SJSA1 (cell line): ENCODE measurements at places on chromosomes 13 and 19. TPM values are rescaled to one million over a fixed set of nuclear protein-coding genes. Genes with fewer than 3 reads are reported as not detected.

FGF14 gene
- total RNA-seq, result not detected in 2 replicates

DNA sequence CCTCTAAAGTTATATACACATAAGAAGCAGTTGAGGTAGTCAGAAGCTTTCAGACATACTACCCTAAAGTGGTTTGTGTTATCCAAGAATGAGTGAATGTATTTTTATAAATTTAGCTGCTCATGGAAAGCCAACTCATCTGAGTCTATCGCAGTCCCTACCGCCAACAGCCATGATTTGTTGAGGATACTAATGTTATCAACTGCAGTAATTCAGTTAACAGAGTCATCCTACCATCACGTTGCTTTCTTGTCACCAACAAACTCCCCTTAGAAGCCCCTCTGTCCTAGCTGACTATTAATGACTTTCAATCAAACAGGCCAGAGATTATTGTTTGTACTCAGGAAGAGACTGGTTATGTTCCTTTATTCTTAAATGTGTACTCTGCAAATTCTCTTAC is 169.9 kb downstream of the DCT start:
- DNase-seq, result no peak

VPS36 gene
- 33.1 and 42.3 TPM in 2 replicates for total RNA-seq

CASP14 gene
- not detected in 2 replicates for total RNA-seq

PSG11 gene
- not detected in 2 replicates for total RNA-seq

DNA sequence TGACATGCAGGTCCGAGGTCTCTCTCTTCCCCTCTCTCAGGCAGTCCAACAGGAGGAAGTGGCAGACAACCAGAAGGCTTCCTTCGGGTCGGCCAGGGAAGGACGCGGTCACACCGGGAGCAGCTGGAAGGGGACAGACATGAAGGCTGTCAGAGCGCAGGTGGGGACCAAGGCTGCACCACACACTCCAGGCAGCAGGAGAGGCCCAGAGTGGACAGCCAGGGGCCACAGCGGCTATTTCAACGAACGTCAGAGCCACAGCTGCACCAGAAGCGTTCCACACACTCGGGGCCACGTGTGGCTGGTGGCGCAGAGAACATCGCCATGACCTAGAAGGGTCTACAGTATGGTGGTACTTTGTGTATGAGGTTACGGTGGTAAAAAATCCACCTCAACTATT is 16.0 kb upstream of the SLC39A3 start:
- no peak for DNase-seq

- DNase-seq, result no peak
Measured at GRCh38 chr19:14775869-14776586, 2.3 kb downstream of the ADGRE2 start.

GRCh38 chr13:38602266-38602665 is 84.6 kb upstream of the FREM2 start:
- no peak for DNase-seq

FUT1 gene
- not detected in 2 replicates for total RNA-seq

DNA sequence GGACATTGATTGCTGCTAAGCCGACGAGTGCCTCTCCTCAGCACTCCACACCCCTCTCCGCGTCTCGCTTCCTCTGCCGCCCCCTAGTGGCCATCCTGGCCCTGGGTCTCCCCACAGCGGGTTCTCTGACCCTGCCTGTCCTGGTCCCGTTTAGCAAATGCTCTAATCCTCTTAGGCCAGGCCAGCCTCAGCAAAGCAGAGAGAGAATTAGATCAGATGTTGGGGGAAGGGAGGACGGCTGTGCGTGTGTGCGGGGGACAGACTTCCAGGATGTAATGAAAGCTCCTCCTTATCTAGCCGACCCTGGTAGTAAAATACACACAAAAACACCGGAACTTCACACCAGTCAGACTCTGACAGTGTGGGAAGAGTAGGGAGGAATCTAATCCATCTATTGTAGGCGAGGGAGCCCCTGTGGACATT is 4.5 kb downstream of the TPRX2 start:
- peak; percentile 54 for DNase-seq

DNA sequence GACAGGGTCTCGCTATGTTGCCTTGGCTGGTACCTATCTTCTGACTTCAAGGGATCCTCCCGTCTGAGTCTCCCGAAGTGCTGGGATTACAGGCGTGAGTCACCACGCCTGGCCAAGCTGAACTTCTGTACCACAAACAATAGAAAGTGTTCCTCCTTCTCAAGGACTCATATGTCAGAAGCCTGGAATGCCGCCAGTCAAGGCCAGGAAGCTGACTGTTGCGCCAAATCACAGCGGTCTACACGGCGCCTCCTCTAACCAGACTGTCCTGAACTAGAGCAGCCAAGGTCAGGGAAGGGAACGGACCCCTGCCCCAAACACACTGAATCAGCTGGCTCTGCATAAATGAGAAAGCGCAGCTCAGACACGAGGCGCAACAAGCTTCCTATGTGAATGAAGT is 14.6 kb downstream of the RAB20 start:
- peak; percentile 100 for DNase-seq

- no peak for DNase-seq
Measured at GRCh38 chr13:94784066-94784465, 71.7 kb upstream of the SOX21 start.

ZNF77 gene
- 4.5 and 5.6 TPM in 2 replicates for total RNA-seq

GRCh38 chr13:28866932-28867331 is 46.8 kb downstream of the MTUS2 start:
- DNase-seq, result no peak

ZNF112 gene
- total RNA-seq, result 4.7 and 7.1 TPM in 2 replicates

- DNase-seq, result no peak
Measured at GRCh38 chr19:16945364-16945714, 56.5 kb downstream of the F2RL3 start.

DNA sequence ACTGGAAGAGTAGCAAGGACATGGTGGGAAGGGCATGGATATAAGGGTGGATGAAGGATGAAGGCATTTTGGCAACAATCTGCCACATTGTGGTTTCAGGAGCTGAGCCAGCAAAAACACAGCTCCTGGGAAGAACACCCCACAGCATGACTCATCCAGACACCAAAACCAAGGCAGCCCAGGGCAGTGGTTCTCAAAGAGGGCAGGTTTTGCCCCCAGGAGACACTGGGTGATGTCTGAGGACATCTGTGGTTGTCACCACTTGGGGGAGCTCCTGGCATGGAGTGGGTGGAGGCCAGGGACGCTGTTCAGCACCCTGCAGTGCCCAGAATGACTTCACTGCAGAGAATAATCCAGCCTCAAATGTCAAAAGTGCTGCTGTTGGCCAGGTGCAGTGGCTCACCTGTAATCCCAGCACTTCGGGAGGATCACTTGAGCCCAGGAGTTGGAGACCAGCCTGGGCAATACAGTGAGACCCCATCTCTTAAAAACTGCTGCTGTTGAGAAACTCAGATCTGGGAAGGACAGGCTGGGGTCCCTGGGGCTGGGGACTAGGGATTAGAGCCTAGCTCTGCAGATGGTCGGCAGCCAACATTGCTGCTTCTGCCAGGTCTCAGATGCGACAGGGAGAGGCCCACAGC is 16.1 kb downstream of the ZFR2 start:
- peak; percentile 88 for DNase-seq

GRCh38 chr19:5821521-5822180 is 16.8 kb downstream of the NRTN start:
- DNase-seq, result no peak

- no peak for DNase-seq
Measured at GRCh38 chr19:10226021-10226375, 5.1 kb downstream of the S1PR2 start.

DNA sequence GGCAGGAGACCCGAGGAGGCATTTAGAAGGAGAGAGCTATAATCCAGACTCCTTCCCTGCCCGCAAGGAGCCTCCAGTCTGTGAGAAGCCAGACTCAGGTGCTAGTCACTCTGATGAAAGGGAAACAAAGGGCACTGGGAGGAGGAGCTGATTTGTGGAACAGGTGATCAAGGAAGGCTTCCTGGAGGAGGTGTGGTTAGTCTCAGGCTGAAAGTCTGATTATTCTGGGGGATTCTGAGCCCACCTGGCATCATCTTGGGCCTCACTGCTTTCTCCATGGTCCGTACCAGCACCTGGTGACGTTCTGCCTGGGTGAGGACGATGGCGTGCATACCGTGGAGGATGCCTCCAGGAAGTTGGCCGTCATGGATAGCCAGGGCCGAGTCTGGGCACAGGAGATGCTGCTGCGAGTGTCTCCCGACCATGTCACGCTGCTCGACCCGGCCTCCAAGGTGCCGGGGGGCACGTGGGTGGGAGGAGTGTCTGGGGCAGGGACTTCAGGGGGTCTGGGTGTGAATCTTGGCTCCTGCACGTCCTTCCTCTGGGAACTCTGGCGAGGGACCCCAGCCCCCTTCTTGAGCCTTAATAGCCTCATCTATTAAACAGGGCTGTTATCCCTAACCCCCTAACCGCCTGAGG is 3.9 kb downstream of the EPS8L1 start:
- DNase-seq, result no peak

SMG9 gene
- total RNA-seq, result 9.4 and 29.9 TPM in 2 replicates

- no peak for DNase-seq
Measured at GRCh38 chr19:14479975-14480699, 5.0 kb upstream of the PTGER1 start.

- peak; percentile 3 for DNase-seq
Measured at GRCh38 chr13:74443631-74444030, 309.4 kb upstream of the KLF12 start.

GRCh38 chr13:24995225-24995804 is 100.6 kb upstream of the PABPC3 start:
- DNase-seq, result peak; percentile 59

GRCh38 chr13:30895773-30896172 is 10.3 kb upstream of the MEDAG start:
- peak; percentile 67 for DNase-seq

FXYD5 gene
- 32.9 and 42.6 TPM in 2 replicates for total RNA-seq

DNA sequence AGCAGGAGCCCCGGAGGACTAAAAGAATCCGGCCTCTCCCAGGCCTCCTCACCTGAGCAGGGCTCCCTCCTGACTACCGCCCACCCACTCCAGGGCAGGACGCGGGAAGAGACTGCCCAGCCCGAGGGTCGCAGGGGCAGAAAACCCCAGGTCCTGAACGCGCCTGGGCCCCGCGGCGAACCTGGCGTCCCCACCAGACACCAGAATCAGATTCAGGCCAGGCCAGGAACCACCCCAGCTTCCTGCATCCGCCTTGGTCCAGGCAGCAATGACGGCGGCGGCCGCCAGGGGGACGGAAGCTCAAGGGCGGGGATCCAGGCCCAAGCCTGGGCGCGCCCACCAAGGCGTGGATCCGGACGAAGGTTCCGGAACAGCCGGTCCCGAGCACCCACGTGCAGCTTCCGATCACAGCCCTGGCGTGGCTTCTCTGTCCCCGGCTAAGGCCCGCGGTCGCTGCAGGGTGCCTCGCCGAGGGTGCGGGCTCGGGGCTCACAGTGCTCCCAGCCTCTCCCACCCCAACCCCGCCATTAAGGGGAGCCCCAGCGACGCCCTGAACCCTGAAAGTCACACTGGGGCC is 3.6 kb downstream of the LGALS7 start:
- peak; percentile 72 for DNase-seq

- DNase-seq, result no peak
Measured at GRCh38 chr13:73103238-73103637, 44.4 kb downstream of the KLF5 start.

GRCh38 chr13:113845723-113846635 is 17.9 kb downstream of the GAS6 start:
- DNase-seq, result no peak

- no peak for DNase-seq
Measured at GRCh38 chr13:33411312-33411711, 125.8 kb upstream of the STARD13 start.

- DNase-seq, result no peak
Measured at GRCh38 chr19:7159105-7159933, 89.8 kb downstream of the ZNF557 start.

DNA sequence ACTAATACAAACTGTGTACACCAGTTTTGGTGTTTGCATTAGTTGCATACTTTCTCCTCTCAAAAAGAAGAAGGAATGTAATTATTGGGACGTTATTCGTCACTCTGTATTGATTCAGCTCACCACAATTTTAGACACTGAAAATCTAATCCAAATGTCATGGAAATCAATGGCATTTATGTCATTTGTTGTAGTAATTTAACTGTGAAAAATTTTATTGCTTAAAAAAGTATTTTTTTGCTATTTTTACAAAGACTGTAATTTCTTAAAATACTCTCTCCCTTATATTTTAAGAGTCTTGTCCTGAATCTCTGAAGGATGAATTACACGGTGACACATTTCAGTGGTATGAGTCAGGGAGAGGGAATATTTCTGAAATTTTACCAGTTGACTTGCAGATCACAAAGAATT is 2117.6 kb downstream of the PCDH9 start:
- DNase-seq, result no peak

PROZ gene
- not detected in 2 replicates for total RNA-seq

- DNase-seq, result no peak
Measured at GRCh38 chr13:29865934-29866333, 15.5 kb upstream of the UBL3 start.

DNA sequence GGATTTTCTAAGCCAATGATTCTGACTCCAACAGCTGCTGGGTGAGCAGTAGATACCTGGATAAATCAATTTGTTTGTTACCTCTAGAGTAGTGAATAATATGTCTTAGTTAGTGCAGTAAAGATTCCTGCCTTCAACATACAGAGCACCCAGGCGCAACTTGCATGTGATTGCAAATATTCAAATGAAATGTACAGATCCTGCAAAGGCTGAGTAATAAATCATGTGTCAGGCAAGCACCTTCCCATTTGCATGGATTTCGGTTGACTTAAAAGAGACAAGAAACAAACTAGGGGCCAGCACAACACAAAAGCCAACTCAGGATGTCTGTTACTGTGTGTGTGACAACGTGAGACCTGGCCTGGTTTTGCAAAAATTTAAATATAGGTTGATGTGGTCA is 79.7 kb downstream of the TNFSF11 start:
- DNase-seq, result no peak

GRCh38 chr13:43573361-43573740 is 213.4 kb downstream of the ENOX1 start:
- peak; percentile 54 for DNase-seq

GRCh38 chr19:2726904-2727639 is 5.9 kb upstream of the DIRAS1 start:
- DNase-seq, result peak; percentile 42

DNA sequence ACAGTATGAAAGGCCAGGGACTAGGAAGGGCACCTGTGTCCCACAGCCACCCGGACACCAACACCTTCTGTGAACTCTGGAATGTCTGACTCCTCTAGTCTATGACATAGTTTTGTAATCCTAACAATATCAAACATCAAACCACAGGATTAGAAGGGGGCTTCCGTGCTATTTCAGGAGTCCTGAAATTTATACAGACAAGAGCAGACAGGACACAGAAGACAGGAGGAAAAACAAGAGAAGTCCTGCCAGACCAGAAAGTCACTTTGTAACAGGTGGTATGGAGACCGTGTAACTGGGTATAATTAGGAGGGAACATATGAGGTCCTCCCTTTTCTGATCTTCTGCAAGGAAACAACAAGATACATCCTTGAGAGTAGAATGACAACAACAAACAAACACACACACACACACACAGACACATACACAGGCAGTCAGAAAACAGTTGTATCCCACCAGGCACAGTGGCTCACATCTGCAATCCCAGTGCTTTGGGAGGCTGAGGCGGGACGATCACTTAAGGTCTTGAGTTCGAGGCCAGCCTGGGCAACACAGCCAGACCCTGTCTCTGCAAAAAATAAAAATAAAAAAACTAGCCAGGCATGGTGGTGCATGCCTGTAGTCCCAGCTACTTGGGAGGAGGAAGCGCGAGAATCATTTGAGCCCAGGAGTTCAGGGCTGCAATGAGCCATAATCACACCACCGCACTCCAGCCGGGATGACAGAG is 13.1 kb downstream of the INSR start:
- no peak for DNase-seq
